ENCODE measurements at places on chromosomes 2 and 18.

GRCh38 chr2:100934504-100935371 lies 67.4 kb upstream of the RPL31 start:
- no peak for DNase-seq

- DNase-seq: no peak
Observed at GRCh38 chr2:141035846-141036420, 1094.9 kb downstream of the LRP1B start.

DNA sequence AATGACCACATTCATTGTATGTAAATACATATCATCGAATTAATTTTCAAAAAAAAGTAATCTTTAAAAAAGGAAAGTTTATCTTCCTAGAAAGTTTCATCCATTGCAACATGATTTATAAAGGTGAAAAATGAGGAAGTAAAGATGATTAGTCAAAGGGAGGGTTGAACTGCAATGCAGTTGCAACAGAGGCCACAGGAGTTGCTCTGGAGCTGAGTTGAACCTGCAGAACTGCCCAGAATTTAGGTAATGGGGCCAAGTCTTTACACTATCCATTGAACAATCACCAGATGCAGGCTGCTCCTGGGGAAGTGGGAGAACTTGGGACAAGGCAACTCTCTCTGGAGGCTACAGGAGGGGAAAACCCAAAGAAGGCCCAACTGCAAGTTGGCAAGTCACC lies 390.7 kb downstream of the METTL4 start:
- peak; percentile 31 for DNase-seq

DNA sequence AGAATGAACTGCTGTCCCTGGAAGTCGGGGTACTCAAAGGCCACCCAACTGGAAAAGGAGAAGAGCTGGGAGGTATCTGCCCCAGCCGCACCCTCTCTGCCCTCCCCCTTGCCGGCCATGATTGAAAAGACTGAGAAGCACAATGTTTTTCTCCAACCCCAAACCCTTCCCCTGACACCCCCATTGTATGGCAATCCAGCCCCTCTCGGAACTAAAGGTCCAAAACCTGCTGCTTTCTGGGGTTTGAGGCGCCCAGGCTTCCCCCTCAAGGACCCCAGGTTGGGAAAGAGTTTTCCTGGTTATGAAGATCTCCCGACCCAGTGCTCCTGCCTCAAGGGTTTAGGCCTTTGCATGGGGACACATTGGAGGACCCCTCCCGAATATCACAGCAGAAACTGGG lies 1.0 kb downstream of the CRYBA2 start:
- no peak for DNase-seq
